Upper lobe of right lung (tissue), 1 donor: ENCODE measurements at places on chromosomes 16 and 17. TPM values are rescaled to one million over a fixed set of nuclear protein-coding genes. Genes with fewer than 3 reads are reported as not detected.
A peak's percentile ranks its signal among the peaks of the same experiment; 100 is the strongest.

GRCh38 chr17:81714412-81715106 is 2.5 kb downstream of the SLC25A10 start:
- no peak overlapping the region for H3K27ac ChIP-seq
- H3K27me3 ChIP-seq, result no peaks in the 10 kb centered on the region
- no peak for DNase-seq
- no peaks in the 10 kb centered on the region for H3K36me3 ChIP-seq

GPR139 gene
- not detected for total RNA-seq

DNA sequence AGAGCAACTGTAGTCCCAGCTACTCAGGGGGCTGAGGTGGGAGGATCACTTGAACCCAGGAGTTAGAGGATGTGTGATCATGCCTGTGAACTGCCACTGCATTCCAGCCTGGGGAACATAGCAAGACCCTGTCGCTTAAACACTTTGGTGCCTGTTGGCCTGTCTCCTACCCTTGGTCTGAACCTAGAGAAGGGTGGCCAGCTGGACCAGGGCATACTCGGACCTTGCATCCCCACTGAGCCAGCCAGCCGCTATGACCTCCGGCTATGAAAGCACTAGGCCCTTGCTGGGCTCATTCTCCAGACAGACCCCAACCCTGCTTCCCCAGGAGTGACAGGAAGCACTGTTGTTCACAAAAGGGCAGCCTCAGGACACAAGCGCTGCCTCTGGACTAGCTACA is 4.6 kb downstream of the IFT20 start:
- peaks cover 49% of the 10 kb centered on the region for H3K36me3 ChIP-seq
- H3K27ac ChIP-seq, result no peak overlapping the region
- no peaks in the 10 kb centered on the region for H3K27me3 ChIP-seq
- peaks cover 18% of the 10 kb centered on the region for H3K4me1 ChIP-seq

- no peak for DNase-seq
- no peaks in the 10 kb centered on the region for H3K4me1 ChIP-seq
- no peaks in the 10 kb centered on the region for H3K27me3 ChIP-seq
- H3K27ac ChIP-seq, result no peak overlapping the region
- no peaks in the 10 kb centered on the region for H3K36me3 ChIP-seq
- no peak overlapping the region for H3K4me3 ChIP-seq
Observed at GRCh38 chr16:57916735-57917438, 54.0 kb downstream of the CNGB1 start.

PTX4 gene
- total RNA-seq, result not detected

DNA sequence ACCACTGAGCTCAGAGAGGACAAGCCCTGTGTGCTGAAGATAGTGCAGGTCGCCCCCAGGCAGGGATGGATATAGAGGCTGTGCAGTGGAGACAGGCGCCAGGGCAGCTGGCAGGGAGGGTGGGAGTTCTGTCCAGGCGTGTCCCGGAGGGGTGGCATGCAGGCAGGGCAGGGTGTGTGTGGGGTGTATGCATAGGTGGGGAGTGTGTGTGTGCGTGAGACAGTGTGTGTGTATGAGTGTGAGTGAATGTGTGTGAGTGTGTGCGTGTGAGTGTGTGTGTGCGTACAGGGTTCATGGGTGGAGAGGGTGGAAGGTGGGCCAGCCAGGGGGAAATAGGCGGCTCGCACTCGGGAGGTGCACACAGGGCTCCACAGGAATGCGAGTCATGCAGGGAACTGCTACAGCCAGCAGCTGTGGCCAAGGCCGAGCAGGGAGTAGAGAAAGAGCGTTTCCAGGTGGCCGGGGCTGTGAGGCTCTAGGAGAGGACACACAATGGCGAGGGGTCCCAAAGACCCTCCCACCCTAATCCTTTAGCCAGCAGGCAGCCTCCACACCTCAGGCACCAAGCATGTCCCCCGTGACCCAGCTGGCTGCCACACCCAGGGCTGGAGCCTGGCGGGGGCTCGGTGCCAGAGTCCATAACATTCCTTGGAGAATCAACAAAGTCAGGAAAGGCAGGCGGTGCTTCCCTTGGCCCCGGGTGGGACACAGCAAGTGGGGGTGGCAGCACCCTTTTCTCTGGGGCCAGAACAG is 4.6 kb downstream of the PLCD3 start:
- DNase-seq, result no peak
- no peak overlapping the region for H3K4me3 ChIP-seq
- peak overlapping the region; percentile 78 for H3K27ac ChIP-seq
- H3K27me3 ChIP-seq, result no peaks in the 10 kb centered on the region

TP53TG3B gene
- not detected for total RNA-seq

DNA sequence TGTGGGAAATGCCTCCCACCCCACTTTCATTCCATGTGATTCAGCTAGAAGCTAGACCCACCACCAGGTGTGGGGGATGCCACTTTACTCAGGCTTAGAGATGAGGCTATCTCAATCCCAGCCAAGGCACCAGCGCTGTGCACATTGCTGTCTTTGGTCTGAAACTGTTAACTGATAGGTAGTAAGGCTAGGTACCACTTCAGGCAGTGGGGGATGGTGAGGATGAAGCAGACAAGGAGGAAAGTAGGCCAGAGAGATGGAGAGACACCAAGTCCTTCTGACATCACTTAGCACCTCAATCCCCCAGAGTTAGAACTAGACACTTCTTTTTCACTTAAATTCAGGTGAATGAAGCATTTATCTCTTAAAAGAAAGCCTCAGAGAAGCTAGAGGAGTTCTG is 35.8 kb downstream of the ADAMTS18 start:
- H3K4me1 ChIP-seq, result no peaks in the 10 kb centered on the region
- H3K27me3 ChIP-seq, result no peaks in the 10 kb centered on the region
- no peak overlapping the region for H3K27ac ChIP-seq
- H3K36me3 ChIP-seq, result no peaks in the 10 kb centered on the region
- H3K4me3 ChIP-seq, result no peak overlapping the region

DNA sequence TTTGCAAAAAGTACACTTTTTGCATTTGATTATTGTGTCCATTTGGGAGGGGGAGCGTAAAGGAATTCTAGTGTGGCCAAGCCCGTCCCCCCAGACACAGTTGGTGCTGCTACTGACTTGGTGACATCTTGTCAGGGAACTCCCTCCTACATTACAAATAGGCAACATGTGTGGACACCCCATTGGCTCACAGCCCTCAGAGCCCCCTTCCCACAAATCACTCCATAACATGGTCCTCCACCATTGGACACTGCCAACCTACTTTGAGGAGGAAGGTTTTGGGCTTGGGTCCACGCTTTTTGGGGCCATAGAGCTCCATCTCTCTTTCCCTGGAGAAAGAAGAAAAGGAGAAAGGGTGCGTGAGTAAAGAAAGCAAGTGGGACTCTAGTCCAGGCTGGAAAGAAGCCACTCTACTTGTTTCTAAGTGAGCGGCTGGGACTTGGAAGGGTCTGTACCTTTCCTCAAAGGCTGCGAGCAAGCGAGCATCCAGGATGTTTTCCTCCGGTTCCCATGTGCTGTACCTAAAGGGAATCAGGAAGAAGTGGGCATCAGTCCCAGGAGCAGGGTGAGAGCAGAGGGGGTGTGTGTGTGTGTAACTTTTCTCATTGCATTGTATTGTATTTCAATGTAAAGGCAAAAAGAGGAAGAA is 958 bp downstream of the CBX8 start:
- peaks cover 59% of the 10 kb centered on the region for H3K27me3 ChIP-seq
- H3K4me3 ChIP-seq, result peak overlapping the region; percentile 70
- H3K36me3 ChIP-seq, result no peaks in the 10 kb centered on the region
- DNase-seq, result no peak
- H3K4me1 ChIP-seq, result peaks cover 22% of the 10 kb centered on the region
- H3K27ac ChIP-seq, result no peak overlapping the region

POLG2 gene
- total RNA-seq, result 12.6 TPM

DNA sequence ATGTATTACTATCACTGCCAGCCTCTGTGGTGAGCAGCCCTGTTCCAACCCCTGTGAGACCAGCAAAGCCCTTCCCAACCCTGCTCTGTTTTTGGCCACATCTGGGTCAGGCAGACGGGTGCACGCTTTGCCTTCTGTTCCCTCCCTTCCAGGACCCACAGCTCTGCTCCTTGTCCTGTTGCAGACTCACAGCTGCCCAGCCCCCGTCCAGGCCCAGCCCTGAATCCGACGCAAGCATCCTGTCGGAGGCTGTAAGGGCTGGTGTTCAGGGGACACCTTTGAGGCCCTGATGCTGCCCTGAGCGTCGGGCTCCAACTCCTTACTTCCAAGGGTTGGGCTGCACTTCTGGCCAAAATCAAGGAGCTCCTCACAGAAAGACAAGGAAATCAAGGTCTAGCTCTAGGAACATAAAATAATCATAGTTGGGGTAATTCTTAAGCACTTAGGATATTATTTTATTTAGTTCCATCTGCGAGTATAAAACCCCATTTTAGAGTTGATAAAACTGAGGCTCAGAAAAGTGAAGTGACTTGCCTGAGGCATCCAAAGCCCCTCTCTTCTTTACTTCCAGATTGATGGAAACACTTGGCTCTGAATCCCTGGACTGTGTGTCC is 14.3 kb upstream of the SRCIN1 start:
- peak; percentile 27 for DNase-seq
- no peaks in the 10 kb centered on the region for H3K36me3 ChIP-seq
- H3K27ac ChIP-seq, result no peak overlapping the region
- peaks cover 9% of the 10 kb centered on the region for H3K27me3 ChIP-seq
- H3K4me3 ChIP-seq, result no peak overlapping the region

DNA sequence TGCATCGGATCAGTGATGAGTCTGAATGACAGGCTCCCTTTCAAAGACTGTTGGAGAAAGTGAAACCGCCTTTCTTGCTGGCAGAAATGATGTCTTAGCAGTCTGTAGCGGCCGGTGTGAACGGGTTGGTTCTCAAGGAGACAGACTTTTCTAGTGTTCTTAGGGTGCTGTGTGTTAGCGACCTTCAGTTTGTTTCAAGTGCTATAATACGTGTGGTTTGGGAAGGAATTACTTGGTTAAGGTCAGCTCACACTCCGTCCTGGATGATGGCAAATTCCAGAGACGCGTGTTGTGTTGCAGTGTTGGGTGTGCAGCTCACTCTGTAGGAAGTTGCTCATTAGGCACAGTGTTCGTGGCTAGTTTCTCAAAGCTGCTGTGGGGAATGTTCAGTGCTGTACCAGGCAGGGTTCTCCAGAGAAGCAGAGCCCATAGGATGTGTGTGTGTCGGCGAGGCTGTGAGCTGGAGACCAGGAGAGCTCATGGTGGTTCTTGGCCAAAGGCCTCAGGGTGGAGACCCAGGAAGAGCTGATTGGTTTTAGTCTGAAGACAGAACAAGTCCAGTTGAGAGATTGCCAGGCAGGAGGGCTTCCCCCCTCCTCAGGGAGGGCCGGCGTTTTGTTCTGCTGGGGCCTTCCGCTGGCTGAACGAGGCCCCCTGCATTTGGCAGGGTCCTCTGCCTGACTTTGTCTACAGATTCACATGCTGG is 37.6 kb downstream of the ZNF750 start:
- H3K36me3 ChIP-seq, result peaks cover 2% of the 10 kb centered on the region
- H3K27ac ChIP-seq, result no peak overlapping the region
- DNase-seq, result no peak
- no peak overlapping the region for H3K4me3 ChIP-seq
- no peaks in the 10 kb centered on the region for H3K27me3 ChIP-seq

- H3K27ac ChIP-seq, result no peak overlapping the region
- no peaks in the 10 kb centered on the region for H3K4me1 ChIP-seq
- no peak overlapping the region for H3K4me3 ChIP-seq
- no peaks in the 10 kb centered on the region for H3K27me3 ChIP-seq
- DNase-seq, result no peak
Observed at GRCh38 chr16:27928542-27928941, 135.0 kb downstream of the GSG1L start.

TSR1 gene
- 17.7 TPM for total RNA-seq

DNA sequence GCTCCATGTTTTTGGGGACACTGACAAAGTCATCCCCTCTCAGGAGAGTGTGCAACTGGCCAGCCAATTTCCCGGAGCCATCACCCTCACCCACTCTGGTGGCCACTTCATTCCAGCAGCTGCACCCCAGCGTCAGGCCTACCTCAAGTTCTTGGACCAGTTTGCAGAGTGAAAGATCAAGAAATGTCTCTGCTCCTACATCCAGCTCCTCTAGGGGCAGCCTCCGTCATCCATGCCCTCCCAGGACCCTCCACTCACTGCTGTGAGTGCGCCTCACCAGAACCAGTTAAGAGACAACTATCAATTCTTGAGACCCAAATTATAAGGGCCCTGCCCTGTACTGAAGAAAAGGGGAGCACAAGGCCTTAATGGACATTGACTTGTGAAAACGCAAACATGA is 1.1 kb downstream of the OVCA2 start:
- H3K27ac ChIP-seq, result peak overlapping the region; percentile 94
- no peaks in the 10 kb centered on the region for H3K27me3 ChIP-seq
- peak overlapping the region; percentile 80 for H3K4me3 ChIP-seq
- no peak for DNase-seq
- H3K4me1 ChIP-seq, result peaks cover 13% of the 10 kb centered on the region

TBX21 gene
- 3.9 TPM for total RNA-seq

- H3K27ac ChIP-seq, result no peak overlapping the region
- H3K4me1 ChIP-seq, result peaks cover 8% of the 10 kb centered on the region
- no peak overlapping the region for H3K4me3 ChIP-seq
Observed at GRCh38 chr16:66377324-66377723, 10.8 kb downstream of the CDH5 start.

CDR2 gene
- 25.2 TPM for total RNA-seq

DNA sequence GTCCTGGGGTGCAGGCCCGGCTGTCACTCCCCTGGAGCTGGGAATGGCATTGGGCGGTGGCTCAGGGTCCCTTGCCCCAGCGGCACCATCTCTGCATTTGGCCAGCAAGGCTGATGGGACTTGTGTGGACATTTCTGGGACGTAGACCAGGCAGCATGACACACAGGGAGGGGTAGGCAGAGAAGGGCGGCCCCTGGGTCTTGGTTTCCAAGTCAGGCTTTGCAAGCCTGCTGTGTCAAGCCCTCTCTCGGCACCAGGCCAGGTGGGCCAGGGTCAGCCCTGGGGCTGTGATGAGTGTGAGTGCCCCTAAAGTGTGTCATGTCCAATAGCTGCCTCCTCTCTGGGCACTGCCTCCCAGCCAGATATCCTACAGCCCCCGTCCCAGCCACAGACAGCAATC is 335.2 kb downstream of the SEC14L1 start:
- peaks cover 86% of the 10 kb centered on the region for H3K4me1 ChIP-seq
- H3K4me3 ChIP-seq, result no peak overlapping the region
- DNase-seq, result no peak
- no peak overlapping the region for H3K27ac ChIP-seq
- no peaks in the 10 kb centered on the region for H3K36me3 ChIP-seq

PLD6 gene
- 4.9 TPM for total RNA-seq

DNA sequence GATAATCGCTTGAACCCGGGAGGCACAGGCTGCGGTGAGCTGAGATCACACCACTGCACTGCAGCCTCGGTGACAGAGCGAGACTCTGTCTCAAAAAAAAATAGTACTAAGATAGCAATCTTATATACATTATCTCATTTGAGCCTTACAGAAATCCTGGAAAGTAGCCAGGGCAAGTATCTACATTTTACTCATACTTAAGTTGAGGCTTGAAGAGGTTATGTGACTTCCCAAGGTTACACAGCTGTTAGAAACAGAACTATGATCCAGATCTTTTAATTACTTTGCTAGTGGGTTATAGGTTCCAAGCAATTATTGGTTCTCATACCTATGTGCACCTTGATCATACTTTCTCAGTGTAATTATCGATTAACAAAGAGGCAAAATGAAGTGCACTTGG is 15.4 kb downstream of the C17orf78 start:
- H3K27me3 ChIP-seq, result no peaks in the 10 kb centered on the region
- DNase-seq, result no peak
- no peaks in the 10 kb centered on the region for H3K36me3 ChIP-seq
- H3K4me1 ChIP-seq, result no peaks in the 10 kb centered on the region
- H3K27ac ChIP-seq, result no peak overlapping the region
- H3K4me3 ChIP-seq, result no peak overlapping the region

PRR35 gene
- total RNA-seq, result not detected

TEDC2 gene
- not detected for total RNA-seq

- no peak for DNase-seq
- peak overlapping the region; percentile 71 for H3K27ac ChIP-seq
- no peaks in the 10 kb centered on the region for H3K27me3 ChIP-seq
- H3K36me3 ChIP-seq, result peaks cover 69% of the 10 kb centered on the region
- H3K4me1 ChIP-seq, result peaks cover 71% of the 10 kb centered on the region
- H3K4me3 ChIP-seq, result no peak overlapping the region
Observed at GRCh38 chr17:1001640-1002411, 4.9 kb downstream of the TIMM22 start.
